Kidney (tissue), 22 donors: ENCODE measurements at places on chromosomes 1 and 21. TPM values are rescaled to one million over a fixed set of nuclear protein-coding genes. Genes with fewer than 3 reads are reported as not detected.

DNA sequence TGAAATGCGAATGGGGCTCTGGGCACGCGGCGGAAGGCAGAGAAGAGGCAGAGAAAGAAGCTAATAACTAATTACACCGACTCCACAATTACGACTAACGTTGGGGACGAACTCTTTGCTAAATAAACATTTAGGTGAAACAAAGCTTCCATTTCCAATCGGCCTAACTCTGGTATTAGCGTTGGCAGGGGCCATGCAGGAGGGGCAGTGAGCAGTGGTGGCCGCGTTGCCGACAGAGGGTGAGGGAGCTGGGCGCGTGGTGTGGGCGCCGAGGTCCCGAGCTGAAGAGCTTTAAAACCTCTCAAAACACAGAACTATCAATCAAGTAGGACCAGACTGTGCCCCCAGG, 553 bp upstream of the NDUFV3 start:
- H3K4me3 ChIP-seq: peak overlapping the region; percentile 77
- no peak for DNase-seq
- H3K4me1 ChIP-seq: peaks cover 8% of the 10 kb centered on the region
- H3K27ac ChIP-seq: peak overlapping the region; percentile 96

- no peak overlapping the region for H3K4me3 ChIP-seq
- H3K4me1 ChIP-seq: no peaks in the 10 kb centered on the region
- H3K36me3 ChIP-seq: no peaks in the 10 kb centered on the region
- no peaks in the 10 kb centered on the region for H3K27me3 ChIP-seq
- no peak overlapping the region for H3K27ac ChIP-seq
- no peak for DNase-seq
Measured at GRCh38 chr1:201248721-201249559, 34.4 kb upstream of the PKP1 start.

- H3K27ac ChIP-seq: no peak overlapping the region
- no peaks in the 10 kb centered on the region for H3K27me3 ChIP-seq
- H3K4me1 ChIP-seq: peaks cover 10% of the 10 kb centered on the region
- H3K4me3 ChIP-seq: no peak overlapping the region
Measured at GRCh38 chr1:115719285-115719684, 49.2 kb downstream of the CASQ2 start.

DNA sequence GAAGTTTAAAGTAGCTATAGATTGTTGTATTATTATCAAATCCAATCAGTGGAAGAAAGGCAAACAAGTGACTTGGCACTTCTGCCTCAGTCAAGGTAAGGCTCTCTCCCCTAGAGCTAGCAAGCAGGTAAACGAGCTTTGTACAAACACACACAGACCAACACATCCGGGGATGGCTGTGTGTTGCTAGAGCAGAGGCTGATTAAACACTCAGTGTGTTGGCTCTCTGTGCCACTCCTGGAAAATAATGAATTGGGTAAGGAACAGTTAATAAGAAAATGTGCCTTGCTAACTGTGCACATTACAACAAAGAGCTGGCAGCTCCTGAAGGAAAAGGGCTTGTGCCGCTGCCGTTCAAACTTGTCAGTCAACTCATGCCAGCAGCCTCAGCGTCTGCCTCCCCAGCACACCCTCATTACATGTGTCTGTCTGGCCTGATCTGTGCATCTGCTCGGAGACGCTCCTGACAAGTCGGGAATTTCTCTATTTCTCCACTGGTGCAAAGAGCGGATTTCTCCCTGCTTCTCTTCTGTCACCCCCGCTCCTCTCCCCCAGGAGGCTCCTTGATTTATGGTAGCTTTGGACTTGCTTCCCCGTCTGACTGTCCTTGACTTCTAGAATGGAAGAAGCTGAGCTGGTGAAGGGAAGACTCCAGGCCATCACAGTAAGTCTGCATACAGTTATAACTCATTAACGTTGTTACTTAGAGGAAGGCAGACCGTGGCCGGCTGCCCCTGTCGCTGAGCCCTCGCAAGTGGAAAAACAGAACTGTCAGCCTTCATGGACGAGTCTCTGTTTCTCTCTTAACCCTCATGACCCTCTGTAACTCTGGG, at the start of gene PALMD:
TSS of gene PALMD (plus strand) at position 415 of the 833 bp plus-strand sequence. CDS start at position 620, 205 bp downstream.
- peak within 1 kb of the TSS; percentile 82 for H3K27ac ChIP-seq
- DNase-seq: no peak
- peaks cover 13% of the 10 kb centered on the region for H3K4me1 ChIP-seq
- H3K36me3 ChIP-seq: no peaks in the 10 kb centered on the region
- H3K4me3 ChIP-seq: peak within 1 kb of the TSS; percentile 57
- H3K27me3 ChIP-seq: no peaks in the 10 kb centered on the region

DNA sequence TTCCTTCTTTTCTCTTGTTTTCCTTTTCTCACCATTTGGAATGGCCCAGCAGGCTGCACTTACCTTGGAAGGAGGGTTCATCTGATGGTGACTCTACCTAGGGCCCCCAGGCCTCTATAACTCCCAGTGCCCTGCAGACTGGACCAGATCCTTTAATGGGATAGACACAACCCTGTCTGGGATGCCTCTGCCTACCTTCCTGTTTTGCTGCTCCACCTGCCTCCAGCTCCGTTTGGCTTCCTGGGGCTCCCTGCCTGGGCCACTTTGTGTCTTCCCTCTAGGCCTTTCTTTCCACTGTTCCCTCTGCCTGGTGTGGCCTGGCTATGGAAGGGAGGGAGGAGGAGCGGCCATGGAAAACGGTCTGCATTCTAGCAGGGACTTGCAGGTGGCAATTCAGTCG, 7.5 kb downstream of the PCSK9 start:
- no peaks in the 10 kb centered on the region for H3K4me1 ChIP-seq
- no peak overlapping the region for H3K27ac ChIP-seq
- H3K4me3 ChIP-seq: no peak overlapping the region
- no peaks in the 10 kb centered on the region for H3K27me3 ChIP-seq
- DNase-seq: no peak
- no peaks in the 10 kb centered on the region for H3K36me3 ChIP-seq

The LRRC8B gene
- total RNA-seq: 15.1 TPM

The UBXN11 gene
- total RNA-seq: 55.0 TPM
